Pulmonary artery endothelial cell (primary cell): ENCODE measurements at places on chromosomes 2 and 18.

- no peak for DNase-seq
Observed at GRCh38 chr2:17877811-17878280, 621 bp upstream of the KCNS3 start.

GRCh38 chr2:203705178-203705577 lies 1.3 kb upstream of the CD28 start:
- DNase-seq: no peak

GRCh38 chr2:45256173-45256866 lies 247.1 kb upstream of the SIX2 start:
- DNase-seq: no peak

- no peak for DNase-seq
Observed at GRCh38 chr2:45176390-45176789, 167.1 kb upstream of the SIX2 start.

- DNase-seq: no peak
Observed at GRCh38 chr2:149307014-149307413, 23.4 kb upstream of the LYPD6 start.

DNA sequence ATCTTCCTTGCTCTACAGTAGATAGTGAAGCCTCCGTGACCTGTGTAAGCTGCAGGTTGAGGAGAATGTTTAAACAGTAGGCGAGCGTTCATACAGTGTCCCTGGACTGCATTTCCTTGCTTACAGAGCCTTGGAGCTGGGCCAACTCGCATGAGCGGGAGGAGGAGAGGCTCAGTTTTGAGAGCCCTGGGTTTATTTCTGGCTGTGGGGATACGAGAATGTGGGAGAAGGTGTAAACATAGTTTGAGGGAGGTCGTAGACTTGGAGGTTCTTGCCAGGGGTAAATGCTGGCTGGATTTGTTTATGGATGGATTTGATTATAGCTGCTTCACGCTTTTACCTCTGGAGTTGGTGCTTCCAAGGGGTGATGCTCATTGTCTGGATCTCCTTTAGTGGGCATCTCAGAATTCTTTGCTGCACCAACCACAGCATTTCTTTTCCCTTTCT lies 20.8 kb downstream of the CRIM1 start:
- DNase-seq: no peak

GRCh38 chr18:43855376-43855775 lies 578.1 kb upstream of the SYT4 start:
- DNase-seq: no peak

GRCh38 chr2:70094978-70095719 lies 7.9 kb downstream of the PCBP1 start:
- no peak for DNase-seq

GRCh38 chr2:202444000-202444399 lies 67.9 kb downstream of the BMPR2 start:
- no peak for DNase-seq

- DNase-seq: no peak
Observed at GRCh38 chr2:128779301-128780095, 460.8 kb upstream of the HS6ST1 start.

DNA sequence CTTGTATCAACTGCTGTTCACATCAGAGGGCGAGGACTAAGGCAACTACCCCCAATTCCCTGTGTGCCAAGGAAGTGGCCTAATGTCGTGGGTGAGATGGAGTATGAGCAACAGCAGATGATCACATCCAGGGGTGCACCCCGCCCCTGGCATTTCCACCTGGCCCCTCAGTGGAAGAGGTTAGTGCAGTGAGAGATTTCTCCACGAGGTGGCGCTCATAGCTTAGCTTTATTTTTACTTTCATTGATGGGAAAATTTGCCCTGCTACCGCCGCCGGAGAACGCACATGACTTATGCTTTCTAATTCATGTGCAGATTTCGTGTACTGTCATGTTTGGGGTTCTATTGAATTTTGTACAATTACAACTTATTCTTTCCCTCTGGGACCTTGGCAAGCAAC lies 470.6 kb upstream of the MEX3C start:
- DNase-seq: no peak

DNA sequence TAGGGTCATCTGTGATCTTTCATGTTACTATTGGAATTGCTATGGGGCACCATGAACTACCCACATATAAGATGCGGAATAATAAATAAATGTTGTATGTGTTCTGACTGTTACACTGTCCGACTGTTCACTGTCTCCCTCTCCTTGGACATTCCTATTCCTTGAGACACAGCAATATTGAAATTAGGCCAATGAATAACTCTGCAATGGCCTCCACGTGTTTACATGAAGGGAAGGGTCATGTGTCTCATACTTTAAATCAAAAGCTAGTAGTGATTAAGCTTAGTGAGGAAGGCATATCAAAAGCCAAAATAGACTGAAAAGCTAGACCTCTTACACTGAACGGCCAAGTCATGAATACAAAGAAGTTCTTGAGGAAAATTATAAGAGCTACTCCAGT lies 751.3 kb downstream of the SOCS6 start:
- DNase-seq: no peak

- DNase-seq: no peak
Observed at GRCh38 chr2:158325031-158325781, 131.3 kb downstream of the CCDC148 start.

GRCh38 chr18:5630057-5630899 lies 86.5 kb upstream of the EPB41L3 start:
- peak; percentile 5 for DNase-seq

DNA sequence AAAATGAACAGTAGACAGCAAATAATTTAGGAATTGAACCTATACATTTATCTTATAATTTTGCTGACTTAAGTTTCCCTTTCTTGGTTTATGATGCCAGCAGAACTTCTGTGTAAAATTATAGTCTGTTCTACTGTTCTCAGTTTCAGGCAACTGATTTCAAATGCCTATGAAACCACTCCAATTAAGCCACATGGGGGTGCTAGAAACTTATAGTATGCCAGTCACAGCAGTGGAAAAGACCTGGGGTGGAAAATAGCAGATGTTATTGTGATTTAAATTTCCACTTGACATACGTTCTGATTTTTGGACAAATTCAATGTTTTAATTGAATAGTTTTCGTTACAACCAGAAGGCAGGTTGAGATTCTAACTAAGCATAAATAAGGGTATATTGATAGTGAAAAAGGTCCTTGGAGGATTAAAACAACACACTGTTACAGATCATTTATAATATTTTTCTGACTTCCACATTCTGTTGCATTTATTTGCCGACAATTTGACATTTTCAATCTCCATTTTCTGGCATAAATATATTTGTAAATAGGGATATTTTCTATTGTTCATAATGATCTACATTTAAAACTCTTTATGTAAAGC lies 61.4 kb downstream of the CPS1 start:
- DNase-seq: peak; percentile 0

DNA sequence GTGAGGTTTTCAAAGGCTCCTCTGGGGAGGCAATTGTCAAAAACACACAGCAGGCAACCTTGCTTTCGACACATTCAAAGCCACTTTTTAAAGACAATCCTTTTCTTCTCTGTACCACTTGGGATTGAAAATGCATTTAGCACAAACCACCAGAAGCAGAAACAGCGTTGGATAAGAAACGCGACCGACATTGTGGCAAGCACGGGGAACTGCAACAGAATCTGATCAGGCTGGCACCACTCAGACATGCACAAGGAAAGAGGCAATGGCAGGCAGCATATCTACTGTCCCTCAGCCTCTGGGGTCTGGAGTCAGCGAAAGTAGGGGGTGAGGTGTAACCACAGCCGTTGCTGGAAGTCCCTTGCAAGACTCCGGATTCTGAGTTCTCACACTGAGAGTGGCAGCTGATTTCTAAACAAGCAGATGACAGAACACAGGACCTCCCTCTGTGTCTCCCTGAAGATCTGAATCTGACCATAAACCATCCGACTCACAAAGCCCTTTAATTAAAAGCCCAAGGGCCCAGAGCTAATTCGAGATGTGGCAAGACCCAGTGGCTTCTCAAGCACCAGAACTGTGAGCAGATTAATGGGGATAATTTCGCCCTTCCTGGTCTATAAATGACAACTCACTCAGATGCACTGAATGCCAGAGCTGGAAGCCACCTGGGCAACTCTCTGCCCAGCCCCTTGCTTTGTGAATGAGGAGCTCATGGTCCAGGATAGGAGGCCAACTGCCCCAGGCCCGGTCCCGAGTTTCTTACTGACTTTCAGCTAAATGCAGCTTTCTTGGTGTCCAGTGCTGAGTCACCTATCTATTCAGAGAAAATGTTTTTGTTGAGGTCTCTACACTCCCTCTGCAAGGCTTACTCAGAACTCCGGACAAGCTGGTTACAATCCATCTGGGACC lies 29.6 kb downstream of the CYRIA start:
- DNase-seq: no peak

DNA sequence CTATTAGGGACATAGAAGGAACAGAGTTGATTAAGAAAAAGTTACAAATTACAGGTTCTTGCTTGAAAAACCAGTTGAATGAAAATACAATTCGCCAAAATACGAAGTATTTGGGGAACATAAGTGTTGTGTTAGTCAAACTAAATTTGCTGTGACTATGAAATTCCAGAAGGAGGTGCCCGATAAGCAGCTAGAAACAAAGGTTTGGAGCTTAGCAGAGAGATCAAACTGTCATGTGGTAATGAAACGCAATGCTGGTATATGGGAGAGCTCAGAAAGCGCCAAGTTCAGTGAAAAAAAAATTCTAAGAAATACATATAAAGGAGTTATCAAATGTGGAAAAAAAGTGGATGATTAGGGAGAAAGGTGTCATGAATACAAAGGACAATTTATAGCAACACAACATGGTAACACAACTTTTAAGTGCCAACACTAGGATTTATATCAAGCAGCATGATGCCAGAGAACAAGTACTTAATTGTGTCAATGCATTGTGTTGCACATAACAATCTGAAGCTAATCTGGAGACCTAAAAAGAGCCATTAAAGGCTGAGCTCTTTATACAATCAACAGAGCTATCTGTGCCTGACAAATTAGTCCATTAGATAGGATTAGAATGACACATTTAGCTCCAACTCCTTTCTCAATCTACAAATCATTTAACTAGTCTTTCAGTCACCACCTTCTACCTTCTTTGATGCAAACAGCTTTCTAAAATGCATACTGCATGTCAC lies 31.2 kb downstream of the SMAD2 start:
- DNase-seq: no peak

GRCh38 chr2:61268249-61268648 lies 106.3 kb downstream of the C2orf74 start:
- DNase-seq: no peak

DNA sequence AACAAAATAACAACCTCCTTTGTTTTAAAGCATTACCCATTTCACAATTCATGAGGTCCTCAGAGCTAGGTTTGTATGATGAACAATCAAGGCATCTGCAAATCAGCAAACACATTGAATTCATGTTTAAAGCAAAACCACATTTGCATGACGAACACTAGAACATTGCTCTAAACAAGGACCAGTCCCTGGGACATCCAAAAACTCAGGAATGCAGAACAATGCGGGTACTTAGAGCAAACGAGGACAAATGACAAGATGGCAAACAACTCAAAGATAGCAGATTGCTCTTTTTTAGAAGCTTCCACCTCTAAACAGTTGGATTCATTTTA lies 45.7 kb upstream of the RALBP1 start:
- no peak for DNase-seq

- DNase-seq: no peak
Observed at GRCh38 chr2:241799522-241800197, 9.3 kb upstream of the NEU4 start.

- no peak for DNase-seq
Observed at GRCh38 chr2:26849056-26849999, 1.4 kb downstream of the DPYSL5 start.

DNA sequence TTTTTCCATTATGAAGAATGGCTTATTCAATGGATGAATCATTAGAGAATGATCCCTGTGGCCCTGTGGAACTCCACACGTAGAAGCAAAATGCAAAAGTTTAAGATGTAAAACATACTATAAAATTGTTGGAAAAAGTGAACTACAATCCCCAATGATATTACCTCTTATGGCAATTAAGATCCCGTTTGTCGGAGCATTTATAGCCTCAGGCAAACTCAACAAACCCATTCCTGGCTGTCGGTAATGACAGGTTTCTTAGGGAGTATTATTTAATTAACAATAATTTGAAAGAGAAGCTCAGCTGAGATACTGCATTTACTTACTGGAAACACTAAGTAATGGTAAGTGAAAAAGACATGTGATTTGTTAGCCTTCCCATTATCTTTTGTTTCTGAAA lies 138.3 kb downstream of the CDH20 start:
- no peak for DNase-seq

- no peak for DNase-seq
Observed at GRCh38 chr18:9413576-9413975, 61.7 kb upstream of the RALBP1 start.

DNA sequence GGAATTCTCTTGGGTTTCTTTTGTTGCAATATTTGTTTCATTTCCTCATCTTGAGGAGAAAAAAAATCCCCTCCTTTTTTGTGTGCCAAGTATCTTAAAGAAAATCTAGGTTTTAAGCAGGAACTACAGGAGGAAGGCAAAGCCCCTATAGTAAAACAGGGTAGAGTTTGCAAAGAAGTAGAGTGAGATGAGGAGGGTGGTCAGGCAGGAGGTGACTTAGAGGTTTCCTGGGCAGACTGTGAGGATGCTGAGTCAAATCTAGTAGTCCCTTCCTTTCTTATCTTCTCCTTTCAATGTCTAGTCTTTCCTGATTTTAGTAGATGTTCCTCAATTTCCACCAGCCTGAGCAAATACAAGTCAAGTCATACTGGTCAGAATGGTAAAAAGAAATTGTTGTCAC lies 222.5 kb downstream of the PMAIP1 start:
- DNase-seq: no peak

DNA sequence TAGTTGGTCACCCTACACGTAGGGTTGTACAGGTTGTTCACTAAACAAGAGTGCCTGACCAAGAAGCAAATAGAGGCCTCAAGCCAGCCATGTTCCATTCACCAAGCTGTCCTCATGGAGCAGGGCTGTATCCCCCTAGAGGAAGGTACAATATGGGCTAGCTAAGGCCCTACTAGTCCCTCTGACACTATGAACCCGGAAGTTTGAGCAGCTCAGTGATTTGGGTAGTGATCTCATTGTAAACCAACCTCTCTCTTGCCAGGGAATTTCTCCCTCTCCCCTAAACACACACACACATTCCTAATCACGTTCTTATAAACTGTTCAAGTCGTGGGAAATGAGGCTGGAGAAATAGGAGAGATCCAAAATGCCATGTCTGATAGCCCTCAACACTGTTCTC lies 6.7 kb upstream of the CYS1 start:
- DNase-seq: no peak

- no peak for DNase-seq
Observed at GRCh38 chr2:72139874-72140620, 7.6 kb downstream of the CYP26B1 start.

GRCh38 chr18:37161491-37161890 lies 332.6 kb downstream of the KIAA1328 start:
- DNase-seq: no peak

DNA sequence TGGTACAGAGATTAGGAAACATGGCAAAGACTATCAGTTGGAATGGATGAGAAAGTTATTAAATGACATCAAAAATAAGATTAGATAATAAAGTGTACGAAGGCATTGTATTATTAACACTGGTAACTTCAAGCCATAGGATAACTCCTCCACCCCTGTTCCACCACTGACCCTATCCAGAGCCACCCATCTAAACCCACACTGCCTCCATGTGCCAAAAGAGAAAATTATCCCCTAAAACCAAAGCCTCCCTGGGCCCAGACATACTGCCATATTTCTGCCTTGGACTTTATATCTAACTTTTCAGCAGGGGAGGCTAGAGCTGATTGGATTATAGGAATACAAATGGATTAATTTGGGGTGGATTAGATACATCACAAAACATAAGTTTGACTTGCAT lies 443.7 kb downstream of the BCL11A start:
- no peak for DNase-seq

- DNase-seq: no peak
Observed at GRCh38 chr2:80078290-80079036, 226.1 kb downstream of the LRRTM1 start.
